CD4-positive, alpha-beta memory T cell (primary cell): ENCODE measurements at places on chromosomes 4 and X.

DNA sequence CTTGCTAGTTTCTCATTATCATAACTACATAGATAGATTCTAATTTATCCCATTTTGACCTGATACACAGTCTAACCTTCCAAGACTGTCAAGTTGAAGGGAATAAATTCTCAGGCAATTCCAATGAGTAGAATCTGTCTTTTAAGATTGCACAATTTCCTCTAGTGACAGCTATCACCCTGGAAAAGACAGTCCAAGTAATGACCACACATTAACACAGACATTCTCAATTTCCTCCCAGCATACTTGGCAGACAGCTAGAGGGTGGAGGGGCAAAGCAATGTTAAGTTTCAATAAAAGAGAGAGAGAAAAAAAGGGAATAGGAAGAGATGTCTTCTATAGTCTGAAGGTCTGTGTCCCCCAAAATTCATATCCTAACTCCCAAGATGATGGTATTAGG, 234.7 kb downstream of the LDB2 start:
- DNase-seq: no peak

DNA sequence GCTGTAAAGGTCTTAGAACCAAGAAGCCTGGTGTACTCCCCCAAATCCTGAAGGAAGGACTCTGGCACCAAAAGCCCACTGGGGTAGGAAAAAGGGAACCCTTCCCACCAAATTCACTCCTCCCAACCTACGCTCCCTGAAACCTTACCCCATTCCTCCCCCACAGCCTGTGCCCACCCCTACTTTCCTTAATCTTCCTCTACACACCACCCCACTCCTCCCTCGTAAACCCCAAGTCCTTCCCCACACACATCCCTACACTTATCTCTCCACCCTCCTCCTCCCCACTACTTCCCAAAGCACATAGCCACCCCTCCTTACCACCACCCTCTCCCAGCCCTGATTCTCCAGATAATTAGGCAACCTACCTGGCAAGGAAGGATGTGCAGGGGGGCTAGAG, 1.7 kb downstream of the ZMYM3 start:
- no peak for DNase-seq

GRCh38 chr4:1511441-1512041, 105.3 kb upstream of the NKX1-1 start:
- peak; percentile 48 for DNase-seq

- DNase-seq: no peak
Observed at GRCh38 chr4:168478868-168479267, 1.4 kb downstream of the DDX60L start.

- no peak for DNase-seq
Observed at GRCh38 chrX:124226129-124226528, 106.3 kb upstream of the TEX13D start.

DNA sequence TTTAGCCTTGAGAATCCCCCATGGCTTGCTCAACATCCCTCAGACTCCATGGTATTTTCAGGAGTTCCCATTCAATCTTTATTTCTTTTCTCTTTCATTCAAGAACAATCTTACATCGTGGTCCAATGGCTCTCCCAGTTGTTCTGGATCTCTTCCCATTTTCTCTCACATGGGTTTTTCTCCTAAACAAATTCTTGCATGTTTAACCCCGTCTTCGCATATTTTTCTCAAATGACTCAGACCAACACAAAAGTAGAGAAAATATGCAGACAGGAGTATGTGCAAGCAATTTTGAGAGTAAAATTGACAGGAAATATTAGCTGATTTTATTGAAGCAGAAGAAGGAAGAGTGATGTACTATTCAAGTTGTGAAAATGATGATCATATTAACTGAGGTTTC, 396.4 kb upstream of the TRAM1L1 start:
- DNase-seq: no peak

GRCh38 chr4:125688841-125689240, 374.1 kb downstream of the FAT4 start:
- no peak for DNase-seq

DNA sequence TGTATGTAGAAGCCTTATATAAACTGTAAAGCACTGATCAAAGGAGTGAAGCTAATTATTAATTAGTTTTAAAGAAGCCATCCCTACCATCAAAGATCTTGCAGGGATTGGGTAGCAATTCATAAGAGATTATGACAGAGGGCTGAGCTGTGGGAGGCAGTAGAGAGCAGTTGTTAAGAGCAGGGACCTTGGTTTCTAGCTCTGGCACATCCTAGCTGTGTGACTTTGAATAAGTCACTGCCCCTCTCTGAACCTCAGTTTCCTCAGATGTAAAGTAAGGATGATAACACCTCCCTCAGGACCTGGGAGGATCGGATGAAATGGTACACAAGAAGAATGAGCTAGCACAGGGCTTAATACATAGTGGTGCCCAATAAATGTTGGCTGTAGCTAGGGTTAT, 45.4 kb downstream of the APLN start:
- DNase-seq: no peak

DNA sequence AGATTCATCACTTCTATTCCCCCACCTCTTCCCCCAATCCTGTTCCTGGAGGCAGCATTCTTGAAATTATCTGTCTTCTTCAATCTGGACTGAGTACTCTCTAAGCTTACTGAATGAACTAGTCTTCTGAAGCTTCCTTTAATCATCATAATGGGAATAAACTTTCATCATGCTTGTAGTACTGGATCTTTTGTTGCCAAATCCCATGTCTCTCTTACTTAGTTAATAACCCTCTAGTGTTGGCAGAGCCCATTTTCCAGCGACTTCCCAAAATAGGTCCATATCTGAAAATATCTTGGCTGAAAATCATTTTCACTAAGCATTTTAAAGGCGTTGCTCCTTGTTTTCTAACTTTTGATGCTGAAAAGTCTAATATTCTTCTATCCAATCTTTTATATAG, 39.6 kb downstream of the RPS6KA3 start:
- no peak for DNase-seq

- no peak for DNase-seq
Observed at GRCh38 chr4:129037093-129037492, 56.2 kb downstream of the SCLT1 start.

- no peak for DNase-seq
Observed at GRCh38 chr4:7096236-7096635, 28.4 kb upstream of the GRPEL1 start.

- no peak for DNase-seq
Observed at GRCh38 chr4:20443015-20443805, 191.5 kb downstream of the SLIT2 start.

GRCh38 chr4:78938474-78938867, 767 bp downstream of the PAQR3 start:
- no peak for DNase-seq

- no peak for DNase-seq
Observed at GRCh38 chrX:53990171-53990570, 54.1 kb downstream of the PHF8 start.

DNA sequence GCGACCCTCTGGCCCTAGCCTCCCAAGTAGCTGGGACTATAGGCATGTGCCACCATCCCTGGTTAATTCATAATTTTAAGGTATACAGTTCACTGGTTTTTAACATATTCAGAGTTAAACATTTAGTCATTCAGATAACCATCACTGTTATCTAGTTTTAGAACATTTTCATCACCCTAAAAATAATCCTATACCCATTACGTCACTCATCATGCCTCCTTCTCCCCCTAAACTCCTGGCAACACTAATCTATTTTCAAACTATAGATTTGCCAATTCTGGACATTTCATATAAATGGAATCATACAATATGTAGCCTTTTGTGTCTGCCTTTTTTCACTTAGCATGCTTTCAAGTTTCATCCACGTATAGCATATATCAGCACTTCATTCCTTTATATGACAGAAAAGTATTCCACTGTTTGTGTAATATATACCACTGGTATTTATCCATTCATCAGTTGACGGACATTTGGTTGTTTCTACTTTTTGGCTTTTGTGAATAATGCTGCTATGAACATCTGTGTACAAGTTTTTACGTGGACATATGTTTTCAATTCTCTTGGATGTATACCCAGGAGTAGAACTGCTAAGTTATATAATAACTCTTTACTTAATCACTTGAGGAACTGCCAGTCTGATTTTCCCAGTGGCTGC, 32.0 kb upstream of the RPS3A start:
- no peak for DNase-seq

DNA sequence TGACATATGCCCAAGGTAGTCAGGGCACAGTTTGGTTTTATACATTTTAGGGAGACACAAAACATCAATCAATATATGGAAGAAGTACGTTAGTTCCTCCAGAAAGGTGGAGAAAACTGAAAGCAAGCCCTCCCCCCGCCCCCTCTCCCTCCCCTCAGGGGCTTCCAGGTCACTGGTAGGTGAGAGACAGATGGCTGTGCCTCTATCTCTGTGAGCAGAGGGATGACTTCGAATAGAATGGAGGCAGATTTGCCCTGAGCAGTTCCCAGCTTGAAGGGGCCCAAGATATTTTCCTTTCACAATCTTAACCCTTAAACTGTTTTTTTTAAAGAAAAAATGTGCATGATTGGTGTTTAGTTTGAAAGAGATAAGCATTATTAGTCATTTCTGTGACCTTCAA, 114.0 kb downstream of the PCDH10 start:
- DNase-seq: no peak

DNA sequence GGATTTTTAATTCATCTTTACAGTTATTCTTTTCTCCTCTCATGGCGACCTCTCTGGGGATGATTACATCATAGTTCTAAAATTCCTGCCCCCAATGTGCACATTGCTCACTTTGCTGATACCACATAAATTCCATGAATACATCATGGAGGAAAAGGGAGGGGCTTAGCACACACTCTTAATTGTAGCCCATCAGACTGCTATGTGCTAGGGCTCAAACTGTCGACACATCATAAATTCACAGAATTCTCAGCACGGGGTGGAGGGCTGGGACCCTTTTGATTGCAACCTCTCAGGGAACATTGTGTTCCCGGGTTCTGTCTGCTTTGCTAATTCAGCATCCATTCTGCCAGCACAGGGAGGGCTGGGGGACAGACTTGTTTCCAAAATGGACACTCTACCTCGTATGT, 592.9 kb downstream of the BCOR start:
- no peak for DNase-seq

DNA sequence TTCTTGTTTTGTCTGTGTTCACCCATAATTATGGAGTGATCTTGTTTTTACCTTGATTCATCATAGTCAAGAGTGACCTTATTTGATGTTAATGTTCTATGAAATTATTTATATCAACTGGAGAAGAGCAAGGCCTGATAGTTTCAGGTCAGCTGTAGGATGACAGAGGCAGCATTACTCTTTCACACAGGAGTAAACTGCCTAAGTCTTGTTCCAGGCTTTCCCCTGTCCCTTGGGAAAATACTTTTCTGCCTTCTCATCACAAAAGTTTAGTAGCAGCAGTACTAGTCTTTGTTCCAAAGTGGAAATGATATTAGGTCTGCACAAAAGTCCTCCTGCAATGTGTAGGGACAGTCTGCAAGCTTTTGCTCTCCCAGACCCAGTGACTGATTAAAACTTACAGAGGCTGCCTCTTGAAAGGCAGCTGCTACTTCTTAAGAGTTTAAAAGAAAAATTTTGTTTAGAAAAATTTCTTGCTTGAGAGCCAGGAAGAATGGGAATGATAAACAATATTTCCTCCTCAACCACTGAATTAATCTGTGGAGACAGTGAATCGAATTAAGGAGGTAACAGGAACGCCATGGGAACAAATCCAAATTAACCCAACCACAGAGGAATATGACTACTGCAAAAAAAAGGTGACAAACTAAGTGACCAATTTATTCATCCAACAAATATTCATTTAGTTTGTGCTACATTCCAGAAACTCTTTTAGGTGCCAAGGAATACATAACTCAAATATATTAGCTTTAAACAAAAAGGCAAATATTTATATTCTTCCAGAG, 991.4 kb upstream of the PABPC4L start:
- DNase-seq: no peak

DNA sequence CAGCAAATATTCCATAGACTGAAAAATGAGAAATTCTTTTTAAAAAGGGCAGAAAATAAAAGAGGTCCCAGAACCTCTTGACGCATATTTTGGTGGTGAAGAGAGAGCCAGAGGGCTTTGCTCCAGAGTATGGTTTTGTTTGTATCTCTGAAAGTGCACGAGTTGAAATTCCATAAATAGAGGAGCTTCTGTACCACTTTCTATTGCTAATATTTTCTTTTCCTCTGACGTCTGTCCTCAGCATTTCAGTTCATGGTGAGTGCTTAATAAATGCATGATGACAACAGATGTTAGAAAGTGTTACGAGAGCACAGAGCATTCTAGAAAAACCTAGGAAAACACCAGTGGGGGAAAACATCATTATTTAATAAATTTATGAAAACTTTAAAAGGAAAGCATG, 145.6 kb downstream of the AMELX start:
- no peak for DNase-seq

DNA sequence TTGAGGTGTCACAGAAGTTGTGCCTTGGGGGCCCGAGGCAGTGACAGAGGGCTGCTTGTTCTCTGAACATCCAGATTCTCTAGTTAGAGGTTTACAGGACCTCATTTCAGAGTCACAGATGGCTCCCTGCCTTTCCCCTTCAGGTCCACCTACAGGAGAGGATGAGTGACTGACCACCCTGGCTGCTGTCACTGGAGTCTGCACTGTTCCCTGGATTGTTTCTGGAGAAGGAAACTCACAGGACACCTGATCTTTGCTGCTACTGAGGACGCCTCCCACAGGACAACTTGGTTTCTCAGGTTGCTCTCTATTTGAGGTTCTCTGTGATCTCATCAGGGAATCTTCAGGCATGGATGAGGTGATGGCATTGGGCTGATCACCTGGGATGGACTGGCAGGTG, 58.3 kb downstream of the GPRIN3 start:
- no peak for DNase-seq

- peak; percentile 20 for DNase-seq
Observed at GRCh38 chr4:2843941-2844584, 419 bp downstream of the ADD1 start.

DNA sequence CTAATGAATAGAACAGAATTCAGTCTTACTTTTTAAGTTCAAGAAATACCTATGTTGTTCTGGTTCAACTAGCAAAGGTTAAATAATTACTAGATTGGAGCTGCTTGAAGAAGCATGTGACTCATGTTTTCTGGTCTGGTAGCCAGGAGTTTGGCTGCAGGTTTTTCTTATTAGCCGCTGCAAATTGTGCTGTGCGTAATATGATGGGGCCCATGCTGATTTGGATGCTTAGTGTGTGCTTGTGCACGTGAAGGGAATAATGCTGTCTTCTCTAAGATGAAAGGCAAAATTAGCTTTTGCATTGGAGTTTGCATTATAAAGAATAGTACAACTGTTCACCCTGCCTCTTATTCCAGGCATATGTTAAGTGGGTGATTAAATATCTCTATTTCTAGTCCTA, 219.6 kb downstream of the SNCA start:
- DNase-seq: no peak

DNA sequence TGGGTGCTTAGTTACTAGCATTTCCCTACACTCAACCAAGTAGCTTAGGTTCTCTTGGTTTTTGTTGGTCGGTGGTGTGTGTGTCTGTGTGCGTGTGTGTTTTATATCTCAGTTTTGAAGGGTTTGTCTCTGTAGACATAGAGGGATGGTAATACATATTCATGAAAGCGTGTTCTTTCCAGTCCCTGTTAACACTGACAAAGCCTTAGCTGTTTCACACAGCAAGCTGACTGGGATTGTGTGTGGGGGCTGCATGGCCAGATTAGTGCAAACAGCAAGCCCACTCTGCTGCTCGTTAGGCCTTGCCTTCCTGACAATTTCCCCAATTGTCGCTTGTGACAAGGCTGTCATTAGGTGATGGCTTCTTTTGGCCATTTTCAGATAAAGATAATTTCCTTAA, 43.9 kb downstream of the ALPK1 start:
- DNase-seq: no peak

GRCh38 chrX:44937606-44938005, 64.6 kb downstream of the KDM6A start:
- no peak for DNase-seq
